Urinary bladder (tissue), 4 donors: ENCODE measurements at places on chromosomes 2 and 18. TPM values are rescaled to one million over a fixed set of nuclear protein-coding genes. Genes with fewer than 3 reads are reported as not detected.

DNA sequence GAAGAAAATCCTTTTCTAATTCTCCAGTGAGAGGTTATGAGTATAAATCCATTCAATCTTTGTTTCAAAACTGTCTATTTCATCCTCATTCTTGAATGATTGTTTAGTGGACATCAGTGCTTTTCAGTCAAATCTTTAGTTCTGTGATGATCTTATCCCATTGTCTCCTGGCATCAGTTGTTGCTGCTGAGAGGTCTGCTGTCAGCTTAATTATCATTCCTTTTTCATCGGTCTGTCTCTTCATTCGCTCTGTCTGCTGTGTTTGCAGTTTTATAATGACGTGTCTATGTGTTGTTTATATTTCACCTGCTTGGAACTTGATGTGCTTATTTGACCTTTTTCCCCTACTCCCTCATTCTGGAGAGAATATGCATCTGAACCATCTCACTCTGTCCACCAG lies 69.2 kb upstream of the GLI2 start:
- DNase-seq: no peak

GRCh38 chr2:8380026-8380425 lies 301.8 kb upstream of the ID2 start:
- DNase-seq: no peak

- DNase-seq: no peak
Observed at GRCh38 chr2:7951490-7951889, 730.4 kb upstream of the ID2 start.

- no peak for DNase-seq
Observed at GRCh38 chr2:164903951-164904350, 51.4 kb downstream of the SLC38A11 start.

- no peak for DNase-seq
Observed at GRCh38 chr18:35167857-35168256, 73.0 kb upstream of the ZNF397 start.

GRCh38 chr2:213089438-213089837 lies 62.0 kb downstream of the IKZF2 start:
- DNase-seq: no peak

DNA sequence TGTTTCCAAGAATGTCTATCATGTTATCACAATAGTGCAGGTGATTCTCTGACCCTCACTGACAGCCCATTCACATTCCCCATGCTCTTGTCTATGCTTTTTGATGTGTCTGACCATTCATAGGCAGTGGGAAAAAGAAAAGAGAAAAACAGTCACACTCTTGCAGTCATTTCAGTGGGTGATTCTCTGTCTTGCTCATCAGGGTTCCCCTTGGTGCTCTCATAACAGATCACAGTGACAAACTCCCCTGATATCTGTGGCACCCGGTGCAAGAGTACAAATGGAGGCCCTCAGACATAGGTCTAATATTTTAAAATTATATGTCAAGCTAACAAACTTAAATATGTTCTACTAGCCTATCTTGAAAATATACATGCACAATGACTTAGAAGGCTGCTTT lies 72.7 kb upstream of the PPP1CB start:
- no peak for DNase-seq

GRCh38 chr2:10521356-10522169 lies 73.4 kb upstream of the ODC1 start:
- DNase-seq: no peak

GRCh38 chr2:129580001-129580400 lies 399.5 kb upstream of the RAB6C start:
- no peak for DNase-seq

GRCh38 chr2:10610213-10610910 lies 79.4 kb downstream of the NOL10 start:
- DNase-seq: no peak

- no peak for DNase-seq
Observed at GRCh38 chr18:73950116-73950700, 197.4 kb downstream of the FBXO15 start.

The RAX gene
- total RNA-seq: not detected

The CCDC148 gene
- total RNA-seq: 5.3 TPM
